Uterine smooth muscle cell (primary cell): ENCODE measurements at places on chromosomes 1 and 21. TPM values are rescaled to one million over a fixed set of nuclear protein-coding genes. Genes with fewer than 3 reads are reported as not detected.

The MX2 gene
- total RNA-seq: 0.87 and 1.3 TPM in 2 replicates

The S100B gene
- not detected in 2 replicates for total RNA-seq

The NID1 gene
- total RNA-seq: 94.4 and 113 TPM in 2 replicates

The OR2T12 gene
- not detected in 2 replicates for total RNA-seq

The SLC6A9 gene
- 2.3 and 7.6 TPM in 2 replicates for total RNA-seq

The COL8A2 gene
- total RNA-seq: 5.0 and 12.5 TPM in 2 replicates

The KIAA0319L gene
- 58.9 and 59.4 TPM in 2 replicates for total RNA-seq

The MYCL gene
- total RNA-seq: 0.22 and 0.37 TPM in 2 replicates

The PYHIN1 gene
- not detected in 2 replicates for total RNA-seq

The PDZK1 gene
- total RNA-seq: 0.50 and 1.00 TPM in 2 replicates
